ENCODE measurements at places on chromosomes 6 and 20.

DNA sequence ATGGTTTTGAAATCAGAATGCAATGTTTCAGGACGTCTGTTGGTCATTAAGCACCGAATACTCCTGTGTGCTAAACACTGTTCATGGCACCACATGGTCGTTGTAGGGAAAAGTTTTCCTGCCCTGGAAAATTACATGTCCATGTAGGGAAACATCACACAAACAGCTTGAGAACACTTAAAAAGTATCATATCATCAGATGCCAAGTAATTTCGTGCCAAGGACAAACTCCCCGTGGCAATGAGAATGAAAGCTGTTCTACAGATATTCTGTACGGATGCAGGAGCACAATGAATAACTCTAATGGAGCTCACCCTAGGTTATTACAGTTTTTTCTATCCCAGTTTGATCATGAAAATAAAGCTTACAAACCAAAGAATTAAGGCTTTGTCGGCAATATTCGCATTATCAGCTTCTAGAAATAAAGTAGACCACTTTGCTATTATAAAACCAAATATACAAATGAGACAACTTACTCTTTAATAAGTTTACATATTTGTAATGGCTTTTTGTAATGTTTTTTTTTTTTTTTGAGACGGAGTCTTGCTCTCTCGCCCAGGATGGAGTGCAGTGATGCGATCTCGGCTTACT is 4.6 kb upstream of the DST start:
- DNase-seq = no peak

DNA sequence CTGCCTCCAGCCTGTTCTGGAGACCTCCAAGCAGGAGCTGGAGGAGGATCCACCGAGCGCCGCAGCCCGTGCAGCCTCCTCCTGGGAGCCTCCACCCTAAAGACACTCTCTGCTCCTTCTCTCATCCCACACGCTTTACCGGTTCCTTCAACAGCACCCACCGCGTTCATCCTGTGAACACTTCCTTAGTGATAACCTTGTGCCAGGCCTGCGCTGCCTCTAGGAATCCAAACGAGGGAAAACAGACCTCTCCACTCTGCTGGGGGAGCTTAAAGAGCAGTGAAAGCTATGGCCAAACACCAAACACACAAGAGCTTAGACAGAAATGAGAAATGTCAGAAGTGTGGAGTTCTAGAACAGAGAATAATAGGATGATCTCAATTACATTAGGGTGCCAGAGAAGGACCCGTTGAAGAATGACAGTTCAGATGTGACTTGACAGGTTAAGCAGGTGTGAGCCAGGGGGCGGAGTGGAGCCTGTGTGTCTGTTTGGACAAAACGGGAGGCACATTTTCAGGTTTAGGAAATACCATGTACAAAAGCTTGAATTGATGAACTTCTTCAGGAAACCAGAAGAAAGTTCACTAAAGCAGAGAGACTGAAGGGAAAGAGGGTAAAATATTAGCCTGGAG is 28.5 kb upstream of the HLA-DRB5 start:
- no peak for DNase-seq

DNA sequence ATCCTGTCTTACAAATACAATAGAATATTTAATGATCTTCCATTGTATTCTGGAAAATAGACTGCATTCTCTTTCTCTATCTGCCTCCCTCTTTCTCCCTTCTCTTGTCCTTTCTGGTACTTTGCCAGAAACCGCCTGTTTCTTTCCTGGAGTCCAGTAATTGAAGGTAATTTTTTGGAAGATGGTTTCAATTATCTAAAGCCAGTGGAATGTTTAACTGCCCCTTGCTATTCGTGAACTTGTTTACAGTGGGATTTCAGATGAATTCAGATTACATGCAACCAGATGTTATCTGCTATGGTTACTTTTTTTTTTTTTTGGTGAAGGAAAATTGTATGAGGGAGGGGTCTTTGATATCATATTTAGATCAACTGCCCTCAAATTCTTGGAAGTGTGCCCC is 655.5 kb upstream of the FLRT3 start:
- no peak for DNase-seq

DNA sequence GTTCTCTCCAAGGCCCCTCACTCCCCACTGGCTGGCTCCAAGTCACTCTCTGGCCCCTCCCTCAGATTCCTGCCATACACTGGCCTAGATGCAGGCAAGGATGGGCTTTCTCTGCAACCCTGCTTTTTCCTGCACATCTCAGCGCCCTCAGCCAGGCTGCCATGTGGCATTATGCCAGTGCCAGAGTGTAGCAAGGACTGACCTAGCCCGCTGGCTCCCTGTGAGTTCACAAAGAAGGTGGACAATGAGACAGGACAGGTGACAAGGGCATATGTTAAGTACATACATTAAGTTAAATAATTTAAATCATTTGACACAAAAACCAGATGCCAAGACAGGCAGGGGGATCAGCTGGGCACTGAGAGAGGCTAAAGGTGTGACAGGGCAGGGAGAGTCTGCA is 394.6 kb downstream of the ZFAND3 start:
- no peak for DNase-seq

DNA sequence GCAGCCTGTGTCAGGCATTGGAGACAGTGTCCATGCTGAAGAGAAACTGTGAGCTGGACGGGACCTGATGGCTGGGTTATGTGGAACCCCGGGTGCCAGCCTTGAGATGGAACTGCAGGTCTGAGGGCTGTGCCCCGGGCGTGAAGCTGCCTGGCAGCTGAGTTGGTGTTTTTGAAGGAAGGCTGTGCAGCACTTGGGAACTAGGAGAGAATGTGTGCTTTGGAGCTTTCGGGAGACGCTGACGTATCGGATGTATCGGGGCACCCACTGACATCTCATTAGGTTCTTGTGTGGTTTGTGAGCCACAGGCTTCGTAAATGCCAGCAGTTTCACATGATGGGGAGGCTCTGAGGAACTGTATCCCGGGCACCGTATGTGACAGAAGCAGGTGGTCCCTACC is 2.2 kb downstream of the DLGAP4 start:
- DNase-seq = no peak

DNA sequence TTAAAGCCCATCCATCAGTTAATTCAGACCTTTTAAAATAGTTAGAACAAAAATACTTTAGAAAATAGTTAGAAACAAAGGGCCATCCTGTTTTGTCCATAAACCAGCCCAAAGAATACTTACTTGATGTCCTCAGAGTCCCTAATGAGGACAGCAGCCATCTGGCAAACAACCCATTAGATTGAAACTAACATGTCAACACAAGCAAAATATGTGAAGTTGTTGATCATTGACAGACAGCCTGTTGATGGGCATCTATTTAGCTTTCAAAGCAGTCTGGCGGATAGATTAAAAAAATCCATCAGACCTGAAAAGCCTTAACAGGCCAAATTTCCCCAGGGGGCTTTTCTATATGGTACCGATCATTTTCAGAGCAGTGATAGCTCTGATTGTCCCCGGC is 154.2 kb upstream of the TSHZ2 start:
- DNase-seq = no peak

- no peak for DNase-seq
These were observed 6.8 kb downstream of the ADA start for GRCh38 chr20:44644667-44645131.

- no peak for DNase-seq
These were observed 331.1 kb upstream of the HSF2 start for GRCh38 chr6:122068291-122068769.

Data from dermis microvascular lymphatic vessel endothelial cell (primary cell).